ENCODE measurements at places on chromosomes 12 and 14. TPM values are rescaled to one million over a fixed set of nuclear protein-coding genes. Genes with fewer than 3 reads are reported as not detected.

The KRT2 gene
- 0.10 TPM for total RNA-seq

The NEUROD4 gene
- not detected for total RNA-seq

The NR4A1 gene
- total RNA-seq, result 2.1 TPM

The GLIPR1 gene
- 43.6 TPM for total RNA-seq

DNA sequence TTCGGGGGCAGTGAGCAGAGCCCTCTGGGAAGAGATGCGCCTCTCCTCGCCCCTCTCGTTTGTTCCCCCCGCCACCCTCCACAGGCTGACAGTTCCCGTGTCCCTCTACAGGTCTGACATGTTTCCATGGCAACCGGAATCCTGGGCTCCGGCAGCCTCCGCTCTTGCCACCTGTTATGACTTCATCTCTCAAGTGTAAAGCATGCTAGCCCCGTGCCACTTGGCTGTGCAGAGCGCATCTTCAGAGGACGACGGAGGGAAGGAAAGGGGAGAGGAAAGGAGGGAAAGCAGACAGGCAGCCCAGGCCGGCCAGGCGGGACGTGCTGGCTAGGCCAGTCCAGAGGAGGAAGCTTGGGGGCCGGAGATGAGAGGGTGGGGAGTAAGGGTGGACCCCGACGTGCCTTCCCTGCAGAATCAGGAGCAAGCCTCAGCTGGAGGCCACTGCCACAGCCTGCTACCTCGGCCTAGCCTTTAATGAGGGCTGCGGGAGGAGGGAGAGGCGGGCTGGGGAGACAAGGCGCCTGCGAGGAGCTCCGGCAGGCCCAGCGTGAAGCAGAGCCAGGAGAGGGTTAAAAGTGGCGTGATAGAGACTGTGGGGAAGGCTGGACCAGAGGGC lies 214.3 kb downstream of the DPF3 start:
- DNase-seq, result no peak
- H3K27me3 ChIP-seq, result peaks cover 12% of the 10 kb centered on the region
- no peak overlapping the region for H3K27ac ChIP-seq
- peaks cover 3% of the 10 kb centered on the region for H3K36me3 ChIP-seq
- H3K4me3 ChIP-seq, result no peak overlapping the region

GRCh38 chr14:69328317-69328716 lies 68.4 kb downstream of the GALNT16 start:
- DNase-seq, result no peak
- H3K27ac ChIP-seq, result no peak overlapping the region
- no peaks in the 10 kb centered on the region for H3K36me3 ChIP-seq
- H3K27me3 ChIP-seq, result peaks cover 1% of the 10 kb centered on the region

GRCh38 chr12:110776410-110776809 lies 33.7 kb upstream of the PPP1CC start:
- H3K27ac ChIP-seq, result peak overlapping the region; percentile 82
- peak; percentile 48 for DNase-seq
- no peaks in the 10 kb centered on the region for H3K27me3 ChIP-seq
- H3K4me3 ChIP-seq, result no peak overlapping the region
- peaks cover 11% of the 10 kb centered on the region for H3K36me3 ChIP-seq

DNA sequence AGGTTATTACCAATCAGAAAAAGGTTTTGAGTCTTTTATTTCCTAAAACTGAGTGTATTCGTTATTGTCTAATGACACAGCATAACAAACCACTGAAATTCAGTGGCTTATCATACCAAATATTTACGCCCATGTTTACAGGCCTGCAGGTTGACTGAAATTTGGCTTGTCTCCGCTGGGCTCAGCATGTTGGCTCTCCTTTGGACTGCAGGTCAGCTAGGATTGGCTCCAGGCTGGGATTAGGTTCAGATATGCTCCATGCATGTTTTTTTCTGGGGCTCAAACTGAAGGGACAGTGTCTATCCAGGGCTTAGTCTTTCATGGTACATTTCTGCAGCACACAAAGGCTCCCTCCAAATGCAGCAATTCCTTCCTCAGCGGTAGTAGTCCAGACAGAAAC lies 569.9 kb downstream of the DIO2 start:
- no peaks in the 10 kb centered on the region for H3K4me1 ChIP-seq
- DNase-seq, result no peak
- no peaks in the 10 kb centered on the region for H3K27me3 ChIP-seq
- H3K4me3 ChIP-seq, result no peak overlapping the region
- H3K36me3 ChIP-seq, result no peaks in the 10 kb centered on the region
- no peak overlapping the region for H3K27ac ChIP-seq

GRCh38 chr14:82029038-82029437 lies 495.4 kb upstream of the SEL1L start:
- DNase-seq, result no peak
- no peaks in the 10 kb centered on the region for H3K4me1 ChIP-seq

- no peaks in the 10 kb centered on the region for H3K27me3 ChIP-seq
- H3K4me1 ChIP-seq, result peaks cover 6% of the 10 kb centered on the region
- H3K4me3 ChIP-seq, result no peak overlapping the region
- no peaks in the 10 kb centered on the region for H3K36me3 ChIP-seq
- H3K27ac ChIP-seq, result no peak overlapping the region
Measured at GRCh38 chr12:26293612-26294011, 98.2 kb downstream of the SSPN start.

GRCh38 chr12:123723011-123723410 lies 10.9 kb downstream of the ATP6V0A2 start:
- H3K27ac ChIP-seq, result no peak overlapping the region
- peaks cover 40% of the 10 kb centered on the region for H3K4me1 ChIP-seq
- H3K4me3 ChIP-seq, result no peak overlapping the region

- H3K4me3 ChIP-seq, result no peak overlapping the region
- no peak for DNase-seq
- H3K27ac ChIP-seq, result no peak overlapping the region
- no peaks in the 10 kb centered on the region for H3K27me3 ChIP-seq
- H3K36me3 ChIP-seq, result no peaks in the 10 kb centered on the region
Measured at GRCh38 chr12:90038289-90038688, 329.7 kb upstream of the ATP2B1 start.

Measured in activated CD4-positive, alpha-beta T cell treated with anti-CD3 and anti-CD28 coated beads, Interleukin-2, amount 10 ng/mL, durations not matched to agents 7 days and 5 days (primary cell).